ENCODE measurements at places on chromosomes 1 and 21.
A peak's percentile ranks its signal among the peaks of the same experiment; 100 is the strongest.

GRCh38 chr1:101247404-101248287 lies 10.8 kb downstream of the S1PR1 start:
- H3K27ac ChIP-seq, result no peak overlapping the region
- peaks cover 3% of the 10 kb centered on the region for H3K4me1 ChIP-seq
- no peaks in the 10 kb centered on the region for H3K27me3 ChIP-seq

GRCh38 chr1:156493154-156493631 lies 7.4 kb downstream of the MEF2D start:
- no peak for DNase-seq
- H3K27ac ChIP-seq, result no peak overlapping the region
- H3K36me3 ChIP-seq, result no peaks in the 10 kb centered on the region
- peaks cover 46% of the 10 kb centered on the region for H3K4me1 ChIP-seq

DNA sequence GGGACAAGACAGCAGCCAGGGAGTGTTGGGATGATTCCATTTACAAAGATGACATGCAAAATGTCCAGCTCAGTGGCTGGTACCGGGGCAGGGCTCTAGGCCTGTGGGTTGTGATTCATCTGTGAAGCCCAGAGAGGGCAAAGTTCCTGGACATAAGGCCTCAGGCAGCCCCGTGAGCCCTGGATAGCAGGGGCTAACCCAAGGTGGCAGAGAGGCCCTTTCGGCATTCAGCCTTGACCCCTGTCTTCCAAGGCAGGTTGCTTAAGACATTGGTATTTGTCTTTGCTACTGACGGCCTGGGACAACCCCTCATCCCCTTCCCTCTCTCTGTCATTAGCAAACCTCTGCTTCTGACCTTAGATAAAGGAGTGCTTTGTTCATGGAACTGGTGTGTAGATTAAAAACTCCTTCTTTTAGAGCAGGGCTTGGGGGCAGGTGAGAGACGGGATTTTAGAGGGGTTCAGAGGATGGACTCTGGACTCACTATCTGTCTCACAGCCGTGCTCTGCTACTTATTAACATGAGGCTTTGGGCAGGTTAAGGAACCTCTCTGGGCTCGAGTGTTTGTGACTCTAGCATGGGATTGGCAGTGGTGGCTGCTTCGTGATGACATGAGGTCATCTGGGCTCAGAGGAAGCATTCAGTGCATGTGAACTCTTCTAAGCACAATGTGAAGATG lies 36.3 kb downstream of the TMEM51 start:
- no peaks in the 10 kb centered on the region for H3K36me3 ChIP-seq
- no peak for DNase-seq
- no peak overlapping the region for H3K4me3 ChIP-seq

DNA sequence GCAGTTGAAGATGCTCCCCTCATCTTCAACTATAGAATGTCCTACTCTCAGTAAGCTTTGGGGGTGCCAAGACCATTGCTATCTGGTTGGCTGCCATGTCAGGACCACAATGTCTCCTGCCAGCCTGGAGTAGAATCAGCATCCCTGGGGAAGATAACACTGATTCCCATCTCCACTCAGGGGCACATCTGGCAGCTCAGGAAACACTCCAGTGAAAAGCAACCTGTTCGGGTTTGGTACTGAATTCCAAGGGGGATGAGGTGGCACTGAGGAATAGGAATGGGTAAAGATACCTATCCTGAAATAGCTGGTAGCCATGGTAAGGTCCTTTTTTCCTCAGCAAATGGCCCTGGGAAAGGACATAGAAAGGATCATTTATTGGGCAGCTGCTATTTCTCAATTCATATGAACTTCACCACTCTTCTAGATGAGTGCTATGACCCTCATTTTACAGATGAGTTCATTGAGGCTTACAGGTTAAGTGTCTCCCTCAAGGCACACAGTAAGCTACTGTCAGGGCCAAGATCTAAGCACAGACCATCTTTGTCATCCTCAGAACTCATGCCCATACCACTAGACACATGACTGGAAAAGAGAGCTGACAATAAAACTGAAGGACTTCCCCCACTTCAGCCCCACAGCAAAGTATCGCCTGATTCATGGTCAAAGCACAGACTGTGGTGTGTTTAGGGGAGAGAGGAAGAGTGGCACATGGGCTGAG lies 31.4 kb downstream of the AK2 start:
- no peak for DNase-seq
- no peak overlapping the region for H3K27ac ChIP-seq
- H3K4me1 ChIP-seq, result peaks cover 11% of the 10 kb centered on the region

DNA sequence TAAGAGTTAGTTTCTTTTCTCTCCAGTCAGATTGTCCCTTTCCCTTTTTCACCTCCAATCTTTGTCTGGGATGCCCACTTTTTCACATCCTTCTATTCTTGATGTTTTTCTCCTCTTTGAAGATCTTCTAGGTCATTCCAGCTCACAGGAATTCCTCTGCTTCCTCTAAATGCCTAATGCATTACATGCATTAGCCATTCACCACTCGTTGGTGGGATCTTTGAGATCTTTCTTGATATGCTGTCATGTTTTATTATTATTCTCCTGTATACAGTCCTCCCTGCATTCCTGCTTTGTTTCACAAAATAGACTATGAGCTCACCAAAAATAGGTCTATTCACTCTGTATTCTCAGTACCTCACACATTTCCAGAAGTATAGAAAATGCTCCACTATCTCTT lies 129.0 kb downstream of the LYPLAL1 start:
- H3K27me3 ChIP-seq, result no peaks in the 10 kb centered on the region
- H3K4me3 ChIP-seq, result no peak overlapping the region
- no peak overlapping the region for H3K27ac ChIP-seq

- H3K4me1 ChIP-seq, result peaks cover 26% of the 10 kb centered on the region
- no peaks in the 10 kb centered on the region for H3K27me3 ChIP-seq
- no peaks in the 10 kb centered on the region for H3K36me3 ChIP-seq
- H3K4me3 ChIP-seq, result no peak overlapping the region
- H3K27ac ChIP-seq, result peak overlapping the region; percentile 49
- DNase-seq, result no peak
Observed at GRCh38 chr1:183880531-183881243, 75.8 kb downstream of the RGL1 start.

DNA sequence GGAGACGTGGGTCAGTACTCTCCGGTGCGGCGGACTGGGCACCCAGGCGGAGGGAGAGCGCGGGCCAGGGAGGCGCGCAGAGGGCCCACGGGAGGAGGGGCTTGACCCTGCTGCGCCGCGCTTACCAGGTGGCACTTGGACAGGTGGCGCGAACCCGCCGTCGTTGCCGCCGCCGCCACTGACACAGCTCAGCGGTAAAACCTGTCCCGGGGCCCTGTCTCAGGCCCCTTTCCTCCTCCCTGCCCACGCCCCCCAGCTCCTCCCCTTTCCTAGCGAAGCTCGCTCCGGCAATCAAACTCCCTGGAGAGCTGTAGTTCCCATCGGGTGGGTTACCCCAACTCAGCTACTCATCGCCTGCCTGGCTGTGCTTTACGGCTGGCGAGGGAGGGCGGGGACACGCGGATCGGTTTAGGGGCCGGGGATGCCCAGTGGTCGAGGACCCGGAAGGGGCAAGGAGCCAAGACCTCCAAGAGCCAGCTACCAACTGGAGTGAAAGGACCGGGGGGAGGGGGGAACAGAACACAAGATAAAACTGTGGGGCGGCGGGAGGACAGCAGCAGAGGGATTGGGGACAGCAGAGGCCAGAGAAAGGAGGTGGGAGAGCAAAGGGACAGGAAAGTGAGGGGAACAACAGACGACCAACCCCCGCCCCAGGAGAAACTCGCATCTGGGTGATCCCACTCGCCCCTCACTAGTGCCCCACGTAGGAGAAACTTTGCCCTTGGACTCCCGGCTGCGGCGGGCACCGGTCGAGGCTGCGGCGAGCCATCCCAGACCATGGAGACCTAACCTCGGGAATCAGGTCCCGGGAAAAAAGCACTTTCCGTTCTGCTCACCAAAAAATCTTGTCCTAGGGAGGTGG lies 2.9 kb downstream of the GFI1 start:
- no peak overlapping the region for H3K4me3 ChIP-seq
- peak; percentile 44 for DNase-seq
- H3K27ac ChIP-seq, result no peak overlapping the region
- peaks cover 99% of the 10 kb centered on the region for H3K27me3 ChIP-seq

DNA sequence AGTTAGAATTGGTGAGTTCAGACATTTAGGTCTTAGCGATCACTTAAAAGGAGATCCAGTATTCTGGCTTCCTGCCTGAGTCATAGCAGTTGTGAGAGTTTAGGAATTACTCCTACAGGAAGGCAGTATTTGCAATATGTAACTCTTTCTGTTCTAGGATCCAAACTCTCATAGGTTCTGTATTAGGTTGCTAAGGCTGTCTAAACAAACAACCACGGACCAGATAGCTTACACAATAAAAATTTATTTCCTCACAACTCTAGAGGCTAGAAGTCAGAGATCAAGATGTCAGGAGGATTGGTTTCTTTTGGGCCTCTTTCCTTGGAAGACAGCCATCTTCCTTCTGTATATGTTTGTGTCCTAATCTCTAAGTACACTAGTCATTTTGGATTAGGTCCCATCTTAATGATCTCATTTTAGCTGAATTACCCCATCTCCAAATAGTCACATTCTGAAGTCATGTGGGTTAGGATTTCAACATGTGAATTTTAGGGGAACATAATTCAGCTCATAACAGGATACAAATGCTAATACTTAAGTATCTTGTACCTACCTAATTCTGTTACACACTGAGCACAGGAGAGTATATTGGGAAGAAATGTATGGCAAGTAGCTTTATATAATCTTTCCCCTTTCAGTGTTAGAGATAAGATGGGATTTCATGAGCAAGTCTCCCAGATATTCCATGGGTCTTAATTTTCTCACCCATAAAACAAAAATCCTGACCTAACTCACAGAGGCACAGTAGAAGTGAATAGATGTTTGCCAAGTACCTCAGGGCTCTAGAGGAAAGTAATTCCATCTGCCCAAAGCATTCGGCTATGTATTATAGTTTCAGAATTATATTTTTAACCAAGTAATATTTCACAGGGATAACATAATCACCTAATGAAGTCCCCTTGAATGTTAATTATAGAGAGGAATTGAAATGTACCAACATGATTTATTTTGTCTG lies 144.4 kb downstream of the PTBP2 start:
- no peaks in the 10 kb centered on the region for H3K27me3 ChIP-seq
- H3K4me3 ChIP-seq, result no peak overlapping the region
- no peak for DNase-seq
- no peaks in the 10 kb centered on the region for H3K36me3 ChIP-seq
- H3K27ac ChIP-seq, result no peak overlapping the region
- H3K4me1 ChIP-seq, result no peaks in the 10 kb centered on the region

DNA sequence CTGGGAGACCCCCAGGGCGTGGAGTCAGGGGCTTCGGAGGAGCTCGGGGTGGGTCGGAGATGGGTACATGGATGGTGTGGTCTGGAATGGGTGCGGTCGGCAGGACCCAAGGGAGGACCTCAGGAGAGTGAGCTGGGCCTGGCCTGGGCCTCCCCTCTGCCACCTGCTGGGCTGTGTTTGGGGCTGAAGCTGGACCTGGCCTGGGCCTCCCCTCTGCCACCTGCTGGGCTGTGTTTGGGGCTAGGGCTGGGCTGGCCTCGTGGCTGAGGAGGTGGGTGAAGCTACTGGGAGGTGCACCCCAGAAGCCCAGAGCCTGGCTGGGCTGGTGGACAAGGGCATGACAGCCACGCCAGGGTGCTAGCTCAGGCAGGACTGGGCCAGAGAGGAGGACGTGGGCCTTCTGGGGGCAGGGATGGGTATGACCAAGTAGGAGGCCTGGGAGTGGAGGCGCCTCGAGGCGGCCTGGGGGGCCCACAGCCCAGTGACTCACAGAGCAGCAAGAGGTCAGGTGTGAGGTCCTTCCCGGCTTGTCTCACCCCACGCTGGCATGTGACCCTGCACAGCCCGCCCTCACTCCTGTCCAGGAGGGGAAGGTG lies 14.5 kb downstream of the SAMD11 start:
- H3K27me3 ChIP-seq, result peaks cover 88% of the 10 kb centered on the region
- H3K27ac ChIP-seq, result no peak overlapping the region
- DNase-seq, result no peak
- H3K36me3 ChIP-seq, result no peaks in the 10 kb centered on the region

DNA sequence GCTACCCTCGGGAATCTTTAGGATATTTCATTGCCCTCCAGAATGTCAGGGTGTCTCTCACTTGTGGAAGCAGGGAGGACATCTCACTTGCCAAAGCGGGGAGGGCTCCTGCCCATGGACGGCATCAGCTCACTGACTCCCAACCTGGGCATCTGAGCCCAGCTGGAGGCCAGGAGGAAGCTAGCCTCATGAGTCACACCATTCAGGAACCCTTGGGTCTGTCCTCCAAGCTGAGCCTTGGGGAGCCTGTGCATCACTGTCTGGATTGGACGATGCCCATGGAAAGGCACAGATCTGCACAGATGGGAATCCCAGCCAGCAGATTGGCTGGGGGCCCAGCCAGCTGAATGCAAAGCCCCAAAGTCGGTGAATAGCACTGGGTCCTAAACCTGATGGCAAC lies 25.2 kb downstream of the WNT3A start:
- DNase-seq, result no peak
- H3K36me3 ChIP-seq, result no peaks in the 10 kb centered on the region
- peaks cover 10% of the 10 kb centered on the region for H3K4me1 ChIP-seq
- no peak overlapping the region for H3K27ac ChIP-seq
- H3K4me3 ChIP-seq, result no peak overlapping the region

GRCh38 chr1:65674522-65674921 lies 118.2 kb upstream of the PDE4B start:
- H3K4me1 ChIP-seq, result no peaks in the 10 kb centered on the region
- no peaks in the 10 kb centered on the region for H3K36me3 ChIP-seq
- H3K4me3 ChIP-seq, result no peak overlapping the region
- no peak overlapping the region for H3K27ac ChIP-seq
- no peak for DNase-seq
- no peaks in the 10 kb centered on the region for H3K27me3 ChIP-seq

DNA sequence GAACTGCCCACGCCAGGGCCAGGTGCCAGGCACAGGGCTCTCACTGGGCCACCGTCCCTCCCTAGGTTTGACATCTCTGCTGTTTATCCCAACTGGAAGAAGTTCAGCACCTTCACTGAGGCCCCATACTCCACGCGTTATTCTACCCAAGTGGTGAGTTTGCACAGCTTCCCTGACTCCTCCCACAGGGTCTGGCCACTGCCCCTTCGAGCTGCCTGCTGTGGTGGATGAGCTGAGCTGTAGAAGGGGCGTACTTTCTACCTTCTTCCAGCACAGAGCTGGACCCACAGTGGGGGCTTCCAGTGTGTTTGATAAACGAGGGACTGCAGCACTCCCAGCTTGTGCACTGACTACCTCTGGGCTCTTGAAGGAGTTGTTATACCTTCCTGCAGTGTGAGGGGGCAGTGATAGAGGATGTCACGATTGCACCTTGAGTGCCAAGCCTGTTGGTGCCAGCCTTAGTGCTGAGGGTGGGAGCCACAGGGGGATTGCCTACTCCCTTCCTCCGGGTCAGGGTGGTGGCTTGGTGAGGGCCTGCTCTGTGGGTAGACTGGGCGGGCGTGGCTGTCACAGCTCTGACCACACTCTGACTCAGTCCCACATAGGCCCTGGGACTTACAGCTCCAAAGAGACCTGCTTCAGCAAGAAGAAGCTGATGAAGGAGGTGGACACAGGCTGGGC lies 5.9 kb upstream of the TTC22 start:
- no peaks in the 10 kb centered on the region for H3K4me1 ChIP-seq
- no peaks in the 10 kb centered on the region for H3K36me3 ChIP-seq
- no peaks in the 10 kb centered on the region for H3K27me3 ChIP-seq
- H3K4me3 ChIP-seq, result no peak overlapping the region
- DNase-seq, result no peak

Measured in neuronal stem cell (in vitro differentiated cells).